ENCODE measurements at places on chromosomes 5 and 9.

- no peak for DNase-seq
Measured at GRCh38 chr5:14225173-14225834, 82.2 kb downstream of the TRIO start.

- DNase-seq, result no peak
Measured at GRCh38 chr9:98075332-98075805, 18.8 kb downstream of the NANS start.

GRCh38 chr5:142306077-142306502, 18.7 kb downstream of the SPRY4 start:
- DNase-seq, result no peak

DNA sequence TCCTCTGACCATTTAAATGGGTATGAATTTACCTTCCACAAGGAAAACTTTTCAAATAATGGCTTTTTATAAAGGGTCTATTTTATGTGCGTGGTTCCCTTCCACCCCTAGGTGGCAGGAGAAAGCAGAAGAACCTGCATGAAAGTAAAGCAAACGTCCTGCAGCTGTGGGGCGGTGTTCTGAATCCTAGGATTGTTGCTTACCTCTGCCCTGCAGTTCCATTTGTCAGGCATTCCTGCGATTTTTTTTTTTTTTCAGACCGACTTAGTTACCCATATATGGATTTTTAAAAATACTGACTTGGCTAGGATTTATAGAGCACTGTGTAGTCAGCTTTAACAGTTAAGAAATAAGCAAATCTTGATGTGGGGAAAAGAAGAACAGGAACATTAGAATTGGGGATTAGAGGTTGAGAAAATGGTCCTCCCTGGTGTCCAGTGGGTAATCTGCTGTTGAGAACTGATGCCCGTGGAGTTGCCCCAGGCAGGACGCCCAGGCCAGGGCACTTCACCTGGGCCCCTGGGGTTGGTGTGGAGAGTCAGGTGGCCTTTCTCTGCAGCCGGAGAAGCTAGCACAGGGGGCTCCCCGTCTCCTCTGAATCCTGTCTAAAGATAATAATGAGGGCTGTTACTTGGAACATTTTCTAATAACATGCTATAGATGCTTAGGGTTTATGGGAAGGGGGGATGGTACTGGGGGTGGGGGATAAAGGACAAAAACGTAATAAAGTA, 30.4 kb upstream of the LTC4S start:
- peak; percentile 60 for DNase-seq

DNA sequence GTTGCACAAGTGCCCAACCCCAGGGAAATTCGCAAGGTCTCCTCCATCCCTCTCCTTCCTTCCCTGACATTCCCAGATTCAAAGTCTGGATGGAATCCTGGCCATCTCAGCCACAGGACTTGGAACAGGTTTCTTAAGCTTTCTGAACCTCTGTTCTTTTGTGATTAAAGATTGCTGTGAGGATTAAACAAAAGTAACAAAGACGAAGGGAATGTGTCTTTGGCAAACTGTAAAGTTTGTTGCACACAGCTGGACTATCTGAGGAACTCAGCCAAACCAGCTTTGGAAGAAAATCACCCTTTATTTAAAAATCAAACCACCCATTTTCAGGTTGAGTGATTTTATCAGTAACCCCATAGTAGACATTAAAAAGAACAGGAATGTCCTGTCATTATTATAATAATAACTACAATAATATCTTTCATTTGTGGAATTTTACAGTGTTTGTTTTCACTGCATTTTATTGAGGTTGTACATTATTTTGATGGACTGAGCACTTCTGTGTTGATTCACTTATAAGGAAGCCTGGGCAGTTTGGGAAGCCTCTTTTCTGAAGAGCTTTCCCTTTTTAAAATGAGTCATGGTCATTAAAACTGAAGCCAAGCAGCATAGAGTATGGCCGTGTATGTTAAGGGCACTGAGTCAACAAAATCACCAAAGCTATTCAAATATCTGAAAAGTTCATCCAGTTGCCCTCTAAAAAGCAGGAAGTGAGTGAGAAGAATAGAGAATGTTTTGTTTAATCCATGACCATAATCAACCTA, 310.2 kb downstream of the AGTPBP1 start:
- DNase-seq, result no peak

- no peak for DNase-seq
Measured at GRCh38 chr5:42944989-42945388, 95.1 kb downstream of the ANXA2R start.

DNA sequence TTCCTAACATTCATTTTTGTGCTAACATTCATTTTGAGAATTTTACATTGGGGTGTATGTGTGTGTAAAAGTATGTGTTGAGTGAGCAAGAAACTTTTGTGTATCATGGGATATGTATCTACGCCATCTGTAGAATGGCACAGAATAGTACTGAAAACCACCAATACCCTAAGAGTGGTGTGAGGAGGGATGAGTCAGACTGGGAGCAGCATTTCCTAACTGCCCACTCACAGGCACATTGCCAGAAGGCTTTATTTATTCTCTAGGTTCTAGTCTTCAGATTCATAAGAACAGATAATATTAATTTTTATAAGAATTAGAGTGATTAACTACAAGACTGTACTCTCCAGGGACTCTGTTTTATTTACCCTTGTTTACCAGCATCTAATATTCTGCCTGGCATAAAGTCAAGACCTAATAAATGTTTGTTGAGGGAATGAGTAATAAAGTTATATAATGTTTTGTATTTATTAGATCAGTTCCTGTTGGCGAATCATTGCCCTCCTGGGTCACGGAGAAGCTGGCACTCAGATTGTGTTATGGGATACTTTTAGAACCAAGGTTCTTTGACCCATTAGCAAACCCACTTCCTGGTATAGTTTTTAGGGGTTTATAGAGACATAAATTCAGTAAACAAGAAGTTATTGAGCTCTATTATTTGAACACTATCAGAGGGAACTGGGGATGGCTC, 159.1 kb upstream of the PPP2R2B start:
- no peak for DNase-seq

GRCh38 chr5:43802119-43802518, 199.1 kb downstream of the NNT start:
- DNase-seq, result no peak

GRCh38 chr9:133420392-133420827, 1.8 kb upstream of the ADAMTS13 start:
- DNase-seq, result peak; percentile 47

- DNase-seq, result no peak
Measured at GRCh38 chr9:105251733-105252404, 7.4 kb downstream of the SLC44A1 start.

DNA sequence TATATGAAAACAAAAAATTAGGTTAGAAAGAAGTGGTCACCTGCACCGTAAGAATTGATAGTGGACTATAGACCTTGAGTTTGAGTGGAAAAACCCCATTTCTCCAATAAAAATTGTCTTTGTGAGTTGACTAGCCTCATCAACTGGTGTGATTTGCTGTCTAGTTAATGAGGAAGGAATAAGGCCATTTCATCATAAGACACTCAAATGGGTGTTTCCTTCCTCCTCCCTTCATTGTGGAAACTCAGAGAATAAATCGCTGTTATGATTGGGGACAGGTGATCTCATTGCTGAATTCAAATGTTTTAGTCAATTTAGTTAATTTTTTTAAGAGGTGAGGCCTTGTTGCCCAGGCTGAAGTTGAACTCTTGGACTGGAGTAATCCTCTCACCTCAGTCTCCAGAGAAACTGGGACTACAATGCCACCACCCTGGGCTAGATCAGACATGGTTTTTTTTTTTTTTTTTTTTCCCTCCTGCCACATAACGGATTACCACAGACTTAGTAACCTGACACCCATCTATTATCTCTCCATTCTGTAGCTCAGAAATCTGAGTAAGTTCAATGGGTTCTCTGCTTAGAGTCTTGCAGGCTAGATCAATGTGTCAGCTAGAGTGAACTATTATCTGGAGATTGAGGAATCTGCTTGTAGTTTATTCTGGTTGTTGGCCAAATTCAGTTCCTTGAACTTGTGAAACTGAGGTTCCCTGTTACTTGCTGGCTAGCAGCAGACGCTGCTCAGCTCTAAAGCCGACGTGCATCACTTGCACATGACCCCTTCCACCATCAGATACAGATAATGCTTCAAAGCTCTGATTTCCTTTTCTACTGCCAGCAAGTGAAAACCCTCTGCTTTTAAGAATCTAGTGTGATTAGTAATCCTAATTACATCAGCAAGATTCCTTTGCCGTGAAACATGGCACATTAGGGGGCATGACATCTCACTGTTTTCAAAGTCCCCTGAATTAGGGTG, 663.8 kb upstream of the CDH9 start:
- DNase-seq, result no peak

DNA sequence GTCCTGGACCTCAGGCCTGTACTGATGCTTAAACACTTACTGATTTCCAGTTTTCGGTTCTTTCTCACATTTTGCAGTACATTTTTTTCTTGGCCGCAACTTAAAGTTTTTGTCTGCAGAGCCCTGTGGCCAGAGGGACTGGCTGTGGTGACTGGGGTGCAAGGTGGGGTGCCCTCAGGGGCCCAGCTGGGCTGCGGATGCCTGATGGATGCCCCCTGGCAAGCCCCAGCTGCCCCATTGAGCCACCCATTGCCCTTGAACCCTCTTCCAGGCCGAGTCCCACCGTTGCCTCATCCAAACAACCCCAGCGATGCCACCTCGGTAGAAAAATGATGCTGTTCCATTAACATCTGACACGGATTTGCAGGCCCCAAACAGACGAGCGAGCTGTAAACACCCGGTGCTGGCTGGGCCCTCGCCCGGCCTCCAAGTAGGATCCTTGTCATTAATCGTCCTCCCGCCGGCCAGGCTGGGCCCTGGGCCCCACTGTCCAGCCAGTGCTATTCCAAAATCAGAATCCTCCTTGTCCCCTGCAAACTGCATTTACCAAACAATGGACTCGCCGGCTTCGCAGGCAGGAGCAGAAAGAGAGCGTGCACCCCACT, 107.9 kb downstream of the PHF2 start:
- no peak for DNase-seq

GRCh38 chr9:138013836-138014562, 136.4 kb downstream of the CACNA1B start:
- DNase-seq, result no peak

DNA sequence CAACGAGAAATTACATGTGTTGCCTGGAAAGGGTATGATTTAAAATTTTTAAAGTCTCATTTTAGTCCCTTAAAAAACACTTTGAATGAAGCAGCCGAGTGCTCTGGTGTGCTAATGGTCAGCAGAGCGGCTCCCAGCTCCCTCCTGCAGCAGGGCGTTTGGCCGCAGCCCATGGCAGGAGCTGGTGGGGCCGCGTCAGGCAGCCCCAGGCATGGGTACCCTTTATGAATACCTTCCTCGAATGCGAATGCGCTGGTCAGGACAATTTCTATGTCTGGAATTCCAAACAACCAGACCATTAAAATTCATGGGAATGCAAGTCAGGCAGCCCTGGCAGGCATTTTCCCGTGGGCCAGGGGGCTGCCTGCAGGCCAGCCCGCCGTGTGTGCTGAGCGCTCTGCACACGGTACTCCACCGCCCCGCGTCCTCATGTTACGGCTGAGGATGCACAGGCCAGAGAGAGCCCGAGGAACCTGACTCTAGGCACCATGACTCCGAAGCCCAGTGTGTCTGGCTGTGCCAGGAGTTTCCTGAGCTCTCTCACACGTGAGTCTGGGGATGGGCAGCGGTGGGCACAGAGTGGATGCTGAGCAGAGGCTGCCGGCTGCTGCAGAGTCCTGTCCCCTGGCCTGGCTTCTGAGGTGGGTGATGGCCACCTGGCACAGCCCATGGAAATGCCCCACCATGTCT, 123.7 kb downstream of the WNK2 start:
- DNase-seq, result no peak

- no peak for DNase-seq
Measured at GRCh38 chr5:73298251-73298771, 125.3 kb downstream of the TMEM174 start.

DNA sequence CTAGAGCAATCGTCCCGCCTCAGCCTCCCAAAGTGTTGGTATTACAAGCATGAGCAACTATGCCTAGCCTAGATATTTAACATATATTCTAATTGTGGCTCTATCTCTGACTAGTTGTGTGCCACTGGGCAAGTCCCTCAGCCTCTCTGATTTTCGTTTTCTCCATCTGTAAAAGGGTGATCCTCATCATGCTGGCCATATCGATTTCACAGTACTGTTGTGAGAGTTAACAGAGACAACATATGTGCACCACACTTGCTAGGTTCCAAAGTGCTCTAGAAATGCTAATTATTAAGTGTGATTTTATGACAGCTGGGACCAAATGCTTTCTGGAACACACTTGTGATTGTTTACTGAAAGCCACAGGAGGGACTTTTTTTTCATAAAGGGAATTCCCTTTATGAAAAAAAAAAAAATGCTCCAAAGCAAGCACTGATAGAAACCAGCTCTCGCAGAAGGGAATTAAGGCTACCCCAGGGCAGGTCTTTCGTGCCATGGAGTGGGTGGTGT, 78.5 kb upstream of the EPB41L4B start:
- DNase-seq, result no peak

DNA sequence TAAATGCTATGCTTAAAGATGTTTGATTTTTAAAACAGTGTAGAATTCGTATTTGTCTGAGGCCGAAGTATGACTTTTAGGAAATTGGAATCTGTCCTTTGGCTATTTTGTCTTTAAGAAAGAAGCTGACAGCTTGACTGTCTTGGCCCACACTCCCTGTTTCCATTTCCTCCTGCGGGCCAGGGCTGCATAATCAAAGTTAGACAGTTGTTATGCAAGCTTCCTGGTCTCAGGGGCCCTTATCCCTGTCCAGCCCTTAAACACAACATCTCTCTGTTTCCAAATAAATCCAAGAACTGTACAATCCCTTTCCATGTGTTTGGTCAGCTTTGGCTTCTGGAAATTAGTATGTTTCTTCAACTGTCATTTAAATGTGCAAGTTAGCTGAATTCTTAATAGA, 54.6 kb upstream of the ECM2 start:
- no peak for DNase-seq

GRCh38 chr5:19638461-19638860, 349.5 kb downstream of the CDH18 start:
- no peak for DNase-seq

DNA sequence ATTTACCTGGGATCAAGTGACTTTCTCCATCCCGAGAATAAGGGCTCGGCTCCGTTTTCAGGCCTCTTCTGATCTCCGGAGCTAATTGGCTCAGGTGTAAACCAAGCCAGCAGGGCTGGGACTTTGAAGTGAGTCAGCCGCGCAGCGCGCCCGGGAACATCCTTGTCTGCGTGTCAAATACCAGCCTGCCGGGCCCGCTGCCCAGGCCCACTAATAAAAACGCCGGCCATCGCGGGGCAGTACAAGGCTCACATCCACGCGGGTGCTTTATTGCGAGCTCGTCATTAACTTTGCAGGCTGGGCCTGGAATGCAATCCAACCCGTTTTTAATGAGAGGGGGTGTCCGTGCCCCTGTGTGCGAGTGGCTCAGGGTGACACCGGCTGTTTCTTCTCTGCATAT, 416.8 kb downstream of the IRX2 start:
- no peak for DNase-seq

- no peak for DNase-seq
Measured at GRCh38 chr9:126663661-126664072, 49.9 kb downstream of the LMX1B start.

GRCh38 chr9:105413525-105413924, 34.3 kb upstream of the FSD1L start:
- no peak for DNase-seq

GRCh38 chr9:74499111-74499601, 2.0 kb downstream of the RORB start:
- no peak for DNase-seq
